ENCODE measurements at places on chromosomes 12 and 14. TPM values are rescaled to one million over a fixed set of nuclear protein-coding genes. Genes with fewer than 3 reads are reported as not detected.

Gene CACNA1C
- 4.3 TPM for total RNA-seq

Gene CCER1
- not detected for total RNA-seq

Gene TAS2R14
- total RNA-seq, result 1.9 TPM

Gene FOXG1
- not detected for total RNA-seq

Gene CYP27B1
- 0.26 TPM for total RNA-seq

Gene DNAI7
- not detected for total RNA-seq

Gene PTGER2
- total RNA-seq, result 129 TPM

Gene OR9K2
- not detected for total RNA-seq

Gene DAO
- total RNA-seq, result not detected

Gene PXMP2
- total RNA-seq, result 27.5 TPM

Gene FAR2
- total RNA-seq, result 2.6 TPM

Gene MGAT4C
- total RNA-seq, result under 0.01 TPM

Gene NUBPL
- total RNA-seq, result 12.2 TPM

Gene GPR68
- total RNA-seq, result under 0.01 TPM

Gene ISM2
- not detected for total RNA-seq

Gene IFT43
- total RNA-seq, result 53.6 TPM

Gene KCNC2
- not detected for total RNA-seq

Gene GPR132
- 0.16 TPM for total RNA-seq

Gene ZCRB1
- 26.4 TPM for total RNA-seq

Gene COX8C
- total RNA-seq, result not detected

Gene FITM1
- total RNA-seq, result not detected

Gene OR6C2
- total RNA-seq, result not detected

Gene DEPDC4
- 6.9 TPM for total RNA-seq

Gene TAC3
- not detected for total RNA-seq

Gene EAPP
- total RNA-seq, result 36.6 TPM

Gene DDHD1
- 5.9 TPM for total RNA-seq

Gene FLRT2
- 12.1 TPM for total RNA-seq

Gene ZNF891
- 0.39 TPM for total RNA-seq

Gene KRT6C
- total RNA-seq, result not detected

Gene TAMALIN
- total RNA-seq, result 19.5 TPM

Gene FOXN4
- not detected for total RNA-seq

Gene BMP4
- 14.6 TPM for total RNA-seq

Gene ISCU
- 92.7 TPM for total RNA-seq

Gene ALDH2
- 70.2 TPM for total RNA-seq

Gene STXBP6
- 5.0 TPM for total RNA-seq

Data from epithelial cell of alveolus of lung (primary cell).